ENCODE measurements at places on chromosomes 3 and 15.

DNA sequence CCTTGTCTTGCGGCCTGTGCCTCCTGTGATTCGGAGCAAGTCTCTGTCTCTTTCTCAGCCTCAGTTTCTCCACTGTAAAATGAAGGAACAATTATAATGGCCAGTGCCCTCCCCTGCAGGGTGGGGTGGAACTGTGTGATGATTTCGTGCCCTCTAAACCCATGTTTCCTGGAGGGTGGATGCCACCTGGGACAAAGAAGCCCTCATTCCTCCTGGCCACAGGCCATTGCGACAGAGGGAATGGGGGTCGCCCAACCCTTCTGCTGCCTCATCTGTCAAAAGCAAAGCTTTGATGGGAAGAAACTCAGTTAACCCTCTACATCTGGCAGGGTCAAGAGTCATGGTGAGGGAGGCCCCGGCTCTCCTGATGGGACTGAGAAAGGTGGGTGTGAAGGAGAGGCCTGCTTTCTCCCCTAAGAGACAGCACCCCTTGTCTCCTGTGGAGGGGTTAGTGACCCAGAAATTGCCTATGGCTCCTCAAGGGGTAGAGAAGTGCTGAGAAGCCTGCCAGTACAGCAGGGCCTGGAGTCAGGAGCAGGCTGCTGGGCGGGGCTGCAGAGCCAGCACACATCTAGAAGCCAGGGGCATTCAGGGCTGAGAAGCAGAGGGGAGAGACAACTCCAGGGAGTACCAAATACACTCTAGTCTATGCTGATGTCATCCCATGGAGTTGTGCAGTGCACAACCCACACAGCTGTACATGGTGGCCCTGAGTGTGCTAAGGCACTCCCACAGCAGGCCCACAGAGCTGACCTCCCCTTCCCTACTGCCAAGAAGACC, 61.0 kb downstream of the PLXNA1 start:
- DNase-seq, result no peak

DNA sequence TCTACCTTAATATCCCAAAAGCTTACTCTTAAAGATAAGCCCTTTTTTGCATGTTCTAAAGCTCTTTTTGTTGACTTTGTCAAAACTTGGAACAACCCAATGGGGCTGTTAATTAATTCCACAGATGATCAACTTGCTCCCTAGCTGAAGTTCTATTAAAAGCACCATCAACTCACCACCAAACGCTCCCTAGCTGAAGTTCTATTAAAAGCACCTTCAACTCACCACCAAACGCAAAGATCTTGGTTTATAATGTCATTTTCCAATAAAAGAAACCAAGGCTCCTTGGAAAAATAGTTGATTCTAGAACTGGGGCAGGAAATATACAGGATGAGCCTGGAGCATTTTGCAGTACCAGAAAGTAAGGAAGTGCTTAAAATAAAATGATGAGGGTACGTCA, 122.3 kb upstream of the STT3B start:
- DNase-seq, result no peak

GRCh38 chr3:14411166-14411526, 8.7 kb downstream of the SLC6A6 start:
- DNase-seq, result no peak

- DNase-seq, result no peak
Observed at GRCh38 chr3:101303089-101303731, 17.2 kb downstream of the IMPG2 start.

- DNase-seq, result no peak
Observed at GRCh38 chr3:123571264-123571972, 13.4 kb downstream of the HACD2 start.

Measured in activated CD4-positive, alpha-beta T cell treated with anti-CD3 and anti-CD28 coated beads, Interleukin-2, amount 10 ng/mL, durations not matched to agents 24 days and 14 days (primary cell).